ENCODE measurements at places on chromosomes 1 and 21.

GRCh38 chr1:91778964-91779363 lies 107.0 kb downstream of the TGFBR3 start:
- DNase-seq = peak; percentile 43

- no peak for DNase-seq
Measured at GRCh38 chr21:32425628-32426027, 13.1 kb downstream of the EVA1C start.

- DNase-seq = no peak
Measured at GRCh38 chr1:18512883-18513282, 32.2 kb downstream of the KLHDC7A start.

DNA sequence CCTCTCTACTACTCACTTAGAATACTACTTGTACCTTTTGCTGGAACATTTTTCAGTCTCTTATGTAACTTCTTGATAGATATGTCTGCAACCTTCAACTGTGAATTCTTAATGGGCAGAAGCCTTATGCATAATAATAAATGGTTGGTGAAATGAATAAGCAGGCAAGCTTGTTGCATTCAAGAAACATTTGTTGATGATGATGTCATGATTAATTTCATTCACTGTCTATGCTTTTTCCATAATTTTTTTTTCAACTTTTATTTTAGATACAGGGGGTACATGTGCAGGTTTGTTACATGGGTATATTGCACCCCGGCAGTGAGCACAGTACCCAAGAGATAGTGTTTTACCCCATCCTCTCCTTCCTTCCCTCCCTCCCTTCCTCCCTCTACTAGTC lies 48.0 kb downstream of the SIPA1L2 start:
- no peak for DNase-seq

DNA sequence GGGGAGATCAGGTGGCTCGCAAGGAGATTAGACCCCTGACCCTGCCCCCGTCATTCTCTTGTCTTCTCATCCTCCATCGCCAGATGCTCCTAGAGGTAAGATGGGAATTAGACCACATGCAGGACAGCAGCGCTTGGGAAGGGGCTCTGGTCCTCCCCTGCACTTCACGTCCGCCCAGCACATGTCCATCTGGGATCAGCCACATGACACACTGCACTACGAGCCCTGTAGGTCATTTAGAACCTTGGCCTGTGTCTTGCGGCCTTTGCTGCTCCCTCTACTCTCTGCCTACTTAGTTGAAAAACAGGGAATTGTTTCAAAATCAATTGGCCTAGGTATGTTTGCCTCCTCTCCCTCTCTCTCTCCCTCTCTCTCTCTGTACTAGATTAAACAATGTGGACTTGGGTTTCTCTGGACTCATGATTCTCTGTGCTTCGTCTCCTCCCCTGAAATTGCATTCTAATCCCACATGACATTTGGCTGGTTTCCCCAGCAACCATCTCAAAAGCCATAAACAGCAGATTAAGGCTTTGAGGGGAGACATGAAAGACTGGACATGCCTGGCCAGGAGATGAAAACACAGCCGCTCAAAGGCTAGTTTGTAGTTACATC lies 3.8 kb upstream of the NCMAP start:
- no peak for DNase-seq
